ENCODE measurements at places on chromosomes 6 and 20.

DNA sequence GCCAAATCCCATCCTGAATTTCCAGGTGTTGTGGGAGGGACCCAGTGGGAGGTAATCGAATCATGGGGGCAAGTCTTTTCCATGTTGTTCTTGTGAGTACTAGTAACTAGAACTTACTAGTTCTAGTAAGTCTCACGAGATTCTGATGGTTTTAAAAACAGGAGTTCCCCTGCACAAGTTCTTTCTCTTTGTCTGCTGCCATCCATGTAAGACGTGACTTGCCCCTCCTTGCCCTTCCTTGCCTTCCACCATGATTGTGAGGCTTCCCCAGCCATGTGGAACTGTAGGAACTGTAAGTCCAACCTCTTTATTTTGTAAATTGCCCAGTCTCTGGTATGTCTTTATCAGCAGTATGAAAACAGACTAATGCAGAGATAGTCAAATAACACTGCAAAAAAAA is 122.7 kb upstream of the BEND6 start:
- DNase-seq, result no peak

- no peak for DNase-seq
Measured at GRCh38 chr20:45765980-45766379, 25.7 kb downstream of the WFDC3 start.

- no peak for DNase-seq
Measured at GRCh38 chr6:33397541-33397940, 5.9 kb downstream of the KIFC1 start.

- no peak for DNase-seq
Measured at GRCh38 chr6:71733970-71734899, 152.1 kb upstream of the RIMS1 start.

DNA sequence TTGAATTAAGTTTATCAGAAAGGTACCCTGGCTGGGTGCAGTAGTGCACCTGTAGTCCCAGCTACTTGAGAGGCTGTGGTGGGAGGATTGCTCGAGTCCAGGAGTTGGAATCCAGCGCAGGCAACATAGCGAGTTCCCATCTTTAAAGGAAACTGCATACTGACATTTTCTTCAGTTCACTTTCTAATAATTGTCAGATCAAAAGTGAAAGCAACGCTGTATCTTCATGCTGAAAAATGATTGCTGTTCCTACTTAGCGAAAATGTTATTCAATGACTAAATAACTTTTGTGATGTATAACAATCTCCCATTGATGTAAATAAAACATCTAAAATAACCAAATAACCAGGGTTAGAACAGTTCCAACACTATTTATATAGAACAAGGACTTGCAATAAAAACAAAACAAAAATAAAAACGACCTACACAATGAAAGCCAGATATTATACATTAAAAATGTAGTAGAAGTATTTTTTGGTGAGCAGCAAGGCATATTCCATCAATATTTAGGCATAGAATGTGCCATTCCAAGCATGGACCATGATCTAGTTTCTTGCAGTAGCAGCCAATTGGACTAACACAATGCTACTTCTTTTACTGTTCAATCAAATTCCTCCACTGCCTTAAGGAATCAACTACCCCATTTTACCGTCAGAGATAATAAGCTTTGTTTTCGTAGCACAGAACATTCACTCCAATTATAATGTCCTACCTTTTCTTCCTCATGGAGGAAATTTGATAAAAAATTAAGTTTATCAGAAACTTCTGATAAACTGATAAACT is 1.5 kb downstream of the LATS1 start:
- no peak for DNase-seq
